ENCODE measurements at places on chromosomes 1 and 21.

- DNase-seq: no peak
These were observed 3.4 kb upstream of the HEYL start for GRCh38 chr1:39642796-39643195.

DNA sequence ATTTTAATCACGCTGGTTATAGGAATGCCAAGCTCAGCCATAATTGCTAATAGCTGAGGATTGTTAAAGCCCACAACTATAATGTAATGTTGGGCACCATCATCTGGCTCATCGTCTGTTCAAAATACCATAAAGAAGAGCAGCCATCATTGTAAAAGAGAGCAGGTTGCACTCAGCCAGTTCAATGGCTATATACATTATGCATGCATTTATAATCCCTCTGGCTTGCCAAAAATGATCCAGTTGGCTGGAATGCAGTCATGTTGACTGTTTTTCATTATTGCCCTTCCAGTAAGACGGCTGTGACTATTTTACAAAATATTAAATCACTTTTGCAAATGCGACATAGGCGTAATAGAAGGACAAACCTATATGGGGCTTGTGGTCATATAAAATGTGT lies 85.3 kb downstream of the SPAG17 start:
- no peak for DNase-seq

- DNase-seq: no peak
These were observed 1.6 kb downstream of the PADI2 start for GRCh38 chr1:17117451-17118265.

DNA sequence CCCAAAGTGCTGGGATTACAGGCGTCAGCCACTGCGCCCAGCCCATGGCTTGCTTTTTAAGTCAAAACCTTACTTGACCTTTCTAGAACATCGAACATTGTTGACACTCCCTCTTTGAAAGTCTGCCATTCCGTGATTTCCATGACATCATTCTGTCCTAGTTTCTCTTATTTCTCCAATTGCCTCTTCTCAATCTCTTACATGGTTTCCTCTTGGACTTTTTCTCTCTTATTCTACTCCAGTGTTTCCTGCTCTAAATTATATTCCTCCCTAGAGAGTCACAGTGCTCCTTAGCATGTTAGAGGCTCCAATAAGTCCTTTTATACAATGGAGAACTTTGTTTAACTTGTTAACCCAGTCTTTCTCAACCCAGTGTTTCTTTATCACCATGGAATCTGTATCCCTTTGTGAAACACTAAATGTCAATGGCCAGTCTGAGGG lies 25.5 kb downstream of the JAM2 start:
- DNase-seq: no peak

DNA sequence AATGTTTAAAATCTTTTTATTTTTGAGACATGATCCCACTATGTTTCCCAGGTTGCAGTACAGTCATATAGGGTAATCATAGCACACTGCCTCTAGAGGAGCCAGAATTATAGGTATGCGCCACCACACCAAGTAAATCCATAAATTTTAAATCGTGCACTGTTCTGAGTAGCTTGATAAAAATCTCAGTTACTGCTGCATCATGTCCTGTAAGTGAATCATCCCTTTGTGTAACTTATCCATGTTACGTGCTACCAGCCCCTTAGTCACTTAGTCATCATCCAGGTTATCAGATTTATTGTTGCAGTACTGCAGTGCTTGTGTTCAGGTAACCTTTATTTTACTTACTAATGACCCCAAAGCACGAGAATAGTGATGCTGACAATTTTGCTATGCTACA lies 1770.9 kb downstream of the BRINP3 start:
- DNase-seq: no peak

DNA sequence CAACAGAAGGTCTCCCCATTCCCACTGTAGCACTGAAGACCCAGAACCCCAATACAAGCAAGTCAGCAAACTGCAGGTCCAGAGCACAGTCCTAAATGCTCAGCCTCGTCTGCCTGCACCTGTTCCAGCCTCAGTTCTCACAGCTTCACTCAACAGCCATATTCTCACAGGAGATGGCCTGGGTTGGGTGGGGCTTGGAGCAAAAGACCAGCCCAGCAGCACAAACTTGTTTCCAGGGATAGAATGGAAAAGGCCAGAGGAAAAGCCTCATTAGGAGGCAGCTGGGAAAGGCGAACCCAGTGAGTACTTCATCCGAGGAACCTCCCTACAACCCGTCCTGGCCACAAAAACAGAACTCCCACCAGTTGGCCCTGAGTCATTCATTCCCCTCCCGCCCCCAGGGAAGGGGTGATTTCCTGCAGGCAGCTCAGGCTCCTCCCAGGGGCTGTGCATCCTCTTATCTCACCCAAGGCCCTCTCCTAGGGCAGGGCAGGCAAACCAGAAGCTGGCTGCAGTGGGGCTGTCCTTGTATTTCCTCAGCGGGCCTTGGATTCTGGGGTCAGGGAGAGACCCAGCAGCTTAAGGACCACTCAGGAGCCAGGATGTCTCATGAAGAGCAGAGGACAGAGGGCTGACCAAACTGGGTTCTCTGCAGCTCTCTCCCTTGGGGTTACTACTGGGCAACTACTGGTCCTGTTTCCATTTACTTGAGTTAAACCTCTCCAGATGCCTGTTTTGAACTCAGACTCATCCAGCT lies 7.4 kb upstream of the MPL start:
- DNase-seq: peak; percentile 42

DNA sequence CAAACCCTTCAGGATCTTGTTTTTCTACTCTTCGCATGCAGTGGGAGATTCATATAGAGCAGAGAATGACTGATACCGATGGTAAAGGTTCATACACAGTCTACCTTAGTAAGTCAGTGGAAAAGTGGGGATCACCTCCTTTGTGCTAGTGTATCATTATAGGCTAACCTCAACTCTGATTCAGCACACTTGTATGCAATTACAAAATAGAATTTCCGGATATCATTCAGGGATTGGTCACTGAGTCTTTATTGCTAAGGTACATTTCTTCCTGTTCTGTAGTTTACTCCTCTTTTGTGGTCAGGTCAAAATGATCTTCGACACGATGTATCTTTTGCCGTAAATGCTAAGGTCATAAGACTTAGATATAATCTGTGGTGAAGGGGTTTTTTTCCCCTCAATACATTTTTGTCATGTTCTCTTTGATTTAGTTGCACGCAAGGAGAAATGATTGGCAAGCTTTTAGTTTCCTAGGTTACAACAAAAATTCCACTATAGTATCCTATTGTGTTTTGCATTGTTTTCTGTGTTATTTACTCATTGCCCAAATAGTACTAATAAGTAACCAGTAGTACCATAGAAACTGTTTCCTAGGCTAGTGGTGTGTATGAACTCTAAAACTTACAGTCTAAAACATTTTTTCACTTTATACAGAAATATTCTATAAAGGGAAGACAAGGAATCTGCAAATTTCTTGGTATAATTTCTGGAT lies 35.7 kb upstream of the PLA2G4A start:
- DNase-seq: no peak

GRCh38 chr1:223755432-223755792 lies 43.1 kb downstream of the CAPN2 start:
- DNase-seq: no peak

DNA sequence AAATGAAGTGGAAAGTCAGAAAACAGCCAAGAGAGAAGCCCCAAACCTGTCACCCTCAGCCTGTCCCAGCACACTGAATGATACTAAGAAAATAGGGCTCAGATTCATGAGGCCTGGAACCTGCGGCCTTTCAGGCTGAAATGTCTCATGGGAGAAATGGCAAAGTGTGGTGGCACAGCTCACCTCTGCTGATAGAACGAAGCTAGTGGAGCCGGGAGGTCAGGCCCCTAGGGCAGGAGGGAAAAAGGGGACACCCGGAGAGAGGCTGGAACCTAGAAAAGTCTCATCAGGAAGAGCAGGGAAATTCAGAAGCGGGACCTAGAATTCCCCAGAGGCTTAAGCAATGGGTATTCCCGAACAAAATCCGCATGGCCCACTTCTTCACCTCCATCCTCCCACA lies 107.1 kb downstream of the BCAR3 start:
- no peak for DNase-seq

DNA sequence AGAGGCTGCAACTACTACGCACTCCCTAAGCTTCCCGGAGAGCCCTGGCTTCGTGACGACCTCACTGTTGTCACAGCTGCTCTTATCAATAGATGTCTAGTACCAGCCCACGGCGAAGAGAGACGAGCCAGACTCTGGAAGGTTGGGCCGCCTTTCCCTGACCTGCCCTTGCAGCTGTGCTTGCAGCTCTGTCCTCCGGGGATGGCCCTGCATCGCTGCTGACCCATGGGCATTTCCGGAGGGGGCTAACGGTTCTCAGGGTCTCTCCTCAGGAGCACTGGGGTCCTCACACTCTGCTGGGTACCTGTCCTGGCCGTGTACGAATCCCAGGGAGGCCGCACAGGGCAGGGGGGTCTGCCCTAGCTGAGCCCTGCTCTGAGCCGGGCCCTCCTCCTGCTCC lies 93.8 kb upstream of the COL6A1 start:
- DNase-seq: no peak
